ENCODE measurements at places on chromosomes 16 and 17. TPM values are rescaled to one million over a fixed set of nuclear protein-coding genes. Genes with fewer than 3 reads are reported as not detected.
A peak's percentile ranks its signal among the peaks of the same experiment; 100 is the strongest.

CFDP1 gene
- total RNA-seq = 32.1 TPM

PPL gene
- total RNA-seq = 18.8 TPM

CCL5 gene
- total RNA-seq = not detected

P3H4 gene
- total RNA-seq = 29.6 TPM

KRT24 gene
- not detected for total RNA-seq

KAT8 gene
- 25.3 TPM for total RNA-seq

UMOD gene
- total RNA-seq = not detected

ACSM2B gene
- not detected for total RNA-seq

SMPD3 gene
- 0.06 TPM for total RNA-seq

IGSF6 gene
- not detected for total RNA-seq

CYGB gene
- 0.62 TPM for total RNA-seq

FOXL1 gene
- total RNA-seq = 8.1 TPM

GRCh38 chr17:77288115-77288619 lies 147.4 kb downstream of the SEC14L1 start:
- peak; percentile 22 for DNase-seq
- peaks cover 25% of the 10 kb centered on the region for H3K36me3 ChIP-seq
- H3K4me1 ChIP-seq = peaks cover 70% of the 10 kb centered on the region
- H3K27ac ChIP-seq = peak overlapping the region; percentile 96
- H3K27me3 ChIP-seq = no peaks in the 10 kb centered on the region

- H3K27me3 ChIP-seq = no peaks in the 10 kb centered on the region
- peaks cover 13% of the 10 kb centered on the region for H3K4me1 ChIP-seq
- no peak overlapping the region for H3K4me3 ChIP-seq
- peak overlapping the region; percentile 34 for H3K27ac ChIP-seq
- DNase-seq = peak; percentile 67
These were observed 54.8 kb downstream of the CDH13 start for GRCh38 chr16:82681592-82681991.

DNA sequence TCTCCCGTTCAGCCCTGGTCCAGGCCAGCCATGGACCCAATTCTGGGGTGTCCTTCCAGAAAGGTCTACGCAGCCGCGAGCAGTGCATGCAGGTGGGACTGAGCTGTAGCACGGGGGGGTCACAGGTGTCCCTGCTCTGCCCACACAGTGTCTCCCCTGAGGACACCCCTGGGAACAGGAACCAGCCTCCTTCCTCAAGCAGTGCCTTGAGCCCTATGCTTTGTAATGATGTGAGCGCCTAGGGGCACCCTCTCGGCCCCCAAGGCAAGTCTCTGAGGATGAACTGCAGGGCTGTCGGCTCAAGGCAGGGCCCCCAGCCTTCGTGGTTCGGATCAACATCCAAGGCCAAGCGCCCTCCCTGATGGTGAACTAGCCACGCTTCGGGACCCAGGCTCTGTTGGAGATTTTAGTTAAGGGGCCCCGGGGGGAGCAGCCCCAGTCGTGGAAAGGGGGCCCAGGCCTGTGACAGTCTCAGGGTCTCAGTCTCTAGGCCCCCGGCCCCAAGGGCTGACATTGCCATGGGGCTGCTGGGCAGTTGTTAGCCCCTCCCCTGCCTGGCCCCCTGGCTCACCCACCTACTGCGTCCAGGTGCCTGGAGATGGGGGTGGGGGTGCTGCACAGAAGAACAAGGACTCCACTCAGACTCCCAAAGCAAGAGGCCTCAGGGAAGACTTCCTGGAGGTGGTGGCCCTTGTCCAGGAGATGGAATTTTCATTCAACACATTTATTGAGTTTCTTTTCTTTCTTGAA lies 2.3 kb downstream of the IL17C start:
- no peaks in the 10 kb centered on the region for H3K27me3 ChIP-seq
- no peak overlapping the region for H3K27ac ChIP-seq
- H3K36me3 ChIP-seq = no peaks in the 10 kb centered on the region
- H3K4me3 ChIP-seq = no peak overlapping the region
- DNase-seq = no peak
- 0 out of 2 replicates have a peak, but pooled peaks cover 4% of the 10 kb centered on the region for H3K4me1 ChIP-seq

GRCh38 chr16:1223355-1224214 lies 1.5 kb downstream of the TPSG1 start:
- no peak overlapping the region for H3K4me3 ChIP-seq
- H3K4me1 ChIP-seq = no peaks in the 10 kb centered on the region

- no peak overlapping the region for H3K27ac ChIP-seq
- no peak for DNase-seq
- no peaks in the 10 kb centered on the region for H3K27me3 ChIP-seq
- no peak overlapping the region for H3K4me3 ChIP-seq
- no peaks in the 10 kb centered on the region for H3K4me1 ChIP-seq
These were observed 61.2 kb upstream of the TOM1L1 start for GRCh38 chr17:54839447-54839846.

DNA sequence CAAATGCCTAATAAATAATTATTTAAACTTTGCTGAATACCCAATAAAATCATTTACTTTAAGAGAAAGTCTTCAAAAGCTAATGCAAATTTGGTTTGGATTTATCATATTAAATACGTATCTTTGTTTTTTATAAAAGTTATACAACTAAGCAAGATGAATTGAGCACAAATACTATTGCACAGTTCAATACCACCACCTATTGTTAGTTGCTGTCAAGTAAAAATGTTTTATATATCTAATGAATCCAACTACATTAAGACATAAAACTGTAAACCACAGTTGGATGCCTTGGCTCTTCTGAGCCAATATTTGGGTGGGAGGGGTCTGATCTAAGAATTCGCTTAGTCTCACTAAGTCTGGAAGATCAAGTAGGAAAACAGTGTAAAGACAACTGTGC lies 7.7 kb downstream of the FBXL20 start:
- H3K36me3 ChIP-seq = no peaks in the 10 kb centered on the region
- H3K27ac ChIP-seq = no peak overlapping the region
- DNase-seq = no peak
- no peaks in the 10 kb centered on the region for H3K4me1 ChIP-seq

GRCh38 chr17:7184091-7184488 lies 4.9 kb upstream of the ASGR1 start:
- H3K4me1 ChIP-seq = no peaks in the 10 kb centered on the region
- H3K27me3 ChIP-seq = no peaks in the 10 kb centered on the region
- H3K36me3 ChIP-seq = no peaks in the 10 kb centered on the region
- no peak overlapping the region for H3K4me3 ChIP-seq
- H3K27ac ChIP-seq = no peak overlapping the region
- no peak for DNase-seq

- H3K4me3 ChIP-seq = peak overlapping the region; percentile 69
- no peaks in the 10 kb centered on the region for H3K27me3 ChIP-seq
- no peak for DNase-seq
- no peaks in the 10 kb centered on the region for H3K36me3 ChIP-seq
These were observed 430 bp downstream of the AMFR start for GRCh38 chr16:56424791-56425438.

DNA sequence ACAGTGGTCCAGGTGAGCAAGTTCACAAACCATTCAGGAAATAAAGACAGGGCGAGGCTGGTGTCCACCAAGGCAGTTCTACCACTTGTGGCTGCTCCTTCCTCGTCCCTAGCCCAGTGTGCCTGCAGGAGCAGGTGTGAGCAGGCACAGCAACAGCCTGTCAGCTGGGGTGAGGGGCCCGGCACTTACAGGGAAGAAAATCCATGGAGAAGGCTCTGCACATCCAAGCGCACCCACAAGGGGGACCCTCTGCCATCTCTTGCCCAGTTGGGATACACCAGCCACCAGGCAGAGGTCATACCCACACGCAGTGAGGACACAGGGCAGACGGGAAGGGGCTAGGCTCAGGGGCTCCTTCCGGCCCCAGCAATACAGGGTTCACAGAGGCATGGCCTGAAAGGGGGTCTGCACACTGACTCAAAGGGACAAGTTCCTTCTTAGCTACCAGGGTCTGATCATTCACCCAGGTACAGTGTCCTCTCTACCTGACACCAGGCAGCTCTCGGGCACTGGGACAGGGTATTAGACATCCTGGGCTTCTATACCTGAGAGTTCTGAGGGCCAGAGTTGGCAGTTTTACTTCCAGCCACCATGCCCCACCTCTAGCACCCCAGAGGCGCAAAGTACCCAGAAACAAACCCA lies 27.0 kb downstream of the CDIP1 start:
- H3K36me3 ChIP-seq = peaks cover 4% of the 10 kb centered on the region
- no peak overlapping the region for H3K27ac ChIP-seq
- H3K4me3 ChIP-seq = no peak overlapping the region
- no peaks in the 10 kb centered on the region for H3K4me1 ChIP-seq
- no peaks in the 10 kb centered on the region for H3K27me3 ChIP-seq

DNA sequence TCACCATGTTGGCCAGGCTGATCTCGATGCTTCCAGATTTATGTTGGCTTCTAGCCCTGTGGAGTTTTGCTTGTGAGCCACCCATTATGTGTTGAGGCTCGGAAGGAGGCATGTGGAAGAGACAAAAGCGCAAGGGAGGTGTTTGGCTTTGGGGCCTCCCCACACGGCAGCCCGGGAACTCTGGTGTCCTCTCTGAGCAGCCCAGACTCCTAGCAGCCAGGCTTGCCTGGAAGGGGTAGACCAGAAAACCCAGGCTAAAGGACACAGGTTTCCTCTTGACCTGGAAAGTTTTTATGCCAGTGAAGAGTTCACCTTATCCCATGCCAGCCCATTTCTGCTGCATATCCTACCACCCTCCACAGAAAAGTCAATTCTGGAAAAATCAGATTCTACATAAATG lies 21.0 kb downstream of the SDR42E2 start:
- no peak overlapping the region for H3K4me3 ChIP-seq
- no peaks in the 10 kb centered on the region for H3K36me3 ChIP-seq
- H3K27me3 ChIP-seq = no peaks in the 10 kb centered on the region
- no peak for DNase-seq

DNA sequence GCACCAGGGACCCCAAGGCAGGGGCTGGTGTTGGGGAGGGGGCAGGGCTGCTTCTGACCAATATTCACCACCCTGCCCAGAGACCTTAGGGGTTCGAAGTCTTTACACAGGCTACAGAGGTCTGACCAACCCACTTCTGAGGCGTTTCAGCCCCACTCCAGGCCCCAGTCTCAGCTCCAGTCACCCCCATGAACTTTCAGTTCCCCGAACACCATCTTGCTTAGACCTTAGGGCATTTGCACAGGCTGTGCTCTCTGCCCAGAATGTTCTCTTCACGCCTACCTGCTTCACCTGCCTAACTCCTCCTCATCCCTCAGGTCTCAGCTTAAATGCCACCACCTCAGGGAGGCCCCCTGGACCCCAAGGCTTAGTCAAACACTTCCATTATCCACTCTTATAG lies 25.8 kb upstream of the CPNE2 start:
- DNase-seq = no peak
- no peaks in the 10 kb centered on the region for H3K36me3 ChIP-seq
- no peaks in the 10 kb centered on the region for H3K4me1 ChIP-seq

GRCh38 chr16:2919511-2920255 lies 8.0 kb downstream of the FLYWCH1 start:
- DNase-seq = peak; percentile 74
- H3K27me3 ChIP-seq = no peaks in the 10 kb centered on the region
- H3K27ac ChIP-seq = no peak overlapping the region
- H3K4me3 ChIP-seq = no peak overlapping the region
- peaks cover 11% of the 10 kb centered on the region for H3K4me1 ChIP-seq

DNA sequence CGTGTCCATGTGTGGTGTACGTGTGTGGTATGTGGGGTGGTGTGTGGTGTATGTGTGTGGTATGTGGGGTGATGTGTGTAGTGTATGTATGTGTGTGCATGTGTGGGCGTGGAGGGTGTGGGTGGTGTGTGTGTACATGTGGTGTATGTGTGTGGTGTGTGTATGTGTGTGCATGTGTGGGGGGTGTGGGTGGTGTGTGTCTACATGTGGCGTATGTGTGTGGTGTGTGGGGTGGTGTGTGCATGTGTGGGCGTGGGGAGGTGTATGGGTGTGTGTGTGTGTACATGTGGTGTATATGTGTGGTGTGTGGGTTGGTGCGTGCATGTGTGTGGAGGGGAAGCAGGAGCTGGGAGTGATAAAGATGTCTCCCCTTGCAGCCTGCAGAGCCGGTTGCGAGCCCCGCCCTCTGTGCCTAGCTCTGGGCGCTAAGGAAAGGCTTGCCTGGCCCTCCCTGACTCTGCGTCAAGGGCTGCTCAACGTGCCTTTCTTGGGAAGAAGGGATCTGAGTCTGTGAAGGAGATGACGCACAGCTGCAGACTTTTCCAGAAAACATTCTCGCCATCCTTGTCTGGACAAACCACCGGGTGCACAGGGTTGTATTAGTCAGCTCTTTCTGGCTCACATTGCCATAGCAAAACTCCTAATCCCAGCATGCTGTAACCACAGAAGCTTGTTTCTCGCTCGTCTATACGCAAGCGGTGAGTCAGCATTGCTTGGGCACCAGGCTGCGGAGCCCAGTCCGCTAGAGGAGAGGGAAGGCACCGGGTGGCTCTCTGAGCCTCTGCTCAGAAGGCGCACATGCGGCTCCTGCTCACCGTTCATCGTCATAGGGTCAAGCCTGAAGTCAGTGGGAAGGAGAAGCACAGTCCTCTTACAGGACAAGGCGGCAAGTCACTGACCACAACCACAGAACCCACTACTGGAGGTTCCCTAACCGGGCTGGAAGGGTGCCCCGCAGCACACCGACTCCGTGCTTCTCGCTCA lies 2.0 kb upstream of the CD300H start:
- peaks cover 14% of the 10 kb centered on the region for H3K4me1 ChIP-seq
- H3K27ac ChIP-seq = peak overlapping the region; percentile 88
- H3K36me3 ChIP-seq = no peaks in the 10 kb centered on the region

DNA sequence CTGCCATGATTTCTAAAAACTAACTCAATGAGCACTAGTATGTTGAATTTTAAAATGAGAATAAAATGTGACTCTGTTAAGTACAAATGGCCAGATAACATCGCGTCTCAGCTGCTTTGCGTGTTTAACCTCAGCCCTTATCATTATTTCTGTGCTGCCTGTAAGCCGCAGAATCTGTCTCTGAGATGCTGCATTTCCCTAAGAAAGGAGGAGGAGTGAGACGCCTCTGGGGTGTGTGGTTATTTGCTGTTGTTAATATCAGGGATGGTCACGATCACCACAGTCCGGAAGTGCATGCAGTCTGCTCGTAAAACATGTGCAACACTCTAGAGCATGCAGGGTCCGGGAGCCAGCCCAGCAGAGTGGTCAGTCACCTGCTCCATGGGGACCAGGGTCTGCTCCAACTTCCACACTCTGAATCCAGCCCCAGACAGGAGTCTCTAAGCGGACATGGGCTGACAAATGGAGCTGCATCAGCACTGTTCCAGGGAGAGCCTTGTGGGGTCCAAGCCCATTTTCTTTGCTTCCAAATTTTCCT lies 342.5 kb downstream of the MAF start:
- no peaks in the 10 kb centered on the region for H3K36me3 ChIP-seq
- no peaks in the 10 kb centered on the region for H3K4me1 ChIP-seq
- H3K27ac ChIP-seq = no peak overlapping the region
- no peak for DNase-seq
- H3K27me3 ChIP-seq = no peaks in the 10 kb centered on the region
- H3K4me3 ChIP-seq = no peak overlapping the region

- no peaks in the 10 kb centered on the region for H3K4me1 ChIP-seq
- H3K36me3 ChIP-seq = no peaks in the 10 kb centered on the region
- H3K27ac ChIP-seq = no peak overlapping the region
- DNase-seq = peak; percentile 77
- H3K27me3 ChIP-seq = peaks cover 30% of the 10 kb centered on the region
These were observed 5.5 kb upstream of the CACNG5 start for GRCh38 chr17:66829386-66829864.
